Activated CD8-positive, alpha-beta memory T cell treated with anti-CD3 and anti-CD28 coated beads, Interleukin-2, amount 50 U/mL, for 4 hours (primary cell): ENCODE measurements at places on chromosomes 7 and 10.

DNA sequence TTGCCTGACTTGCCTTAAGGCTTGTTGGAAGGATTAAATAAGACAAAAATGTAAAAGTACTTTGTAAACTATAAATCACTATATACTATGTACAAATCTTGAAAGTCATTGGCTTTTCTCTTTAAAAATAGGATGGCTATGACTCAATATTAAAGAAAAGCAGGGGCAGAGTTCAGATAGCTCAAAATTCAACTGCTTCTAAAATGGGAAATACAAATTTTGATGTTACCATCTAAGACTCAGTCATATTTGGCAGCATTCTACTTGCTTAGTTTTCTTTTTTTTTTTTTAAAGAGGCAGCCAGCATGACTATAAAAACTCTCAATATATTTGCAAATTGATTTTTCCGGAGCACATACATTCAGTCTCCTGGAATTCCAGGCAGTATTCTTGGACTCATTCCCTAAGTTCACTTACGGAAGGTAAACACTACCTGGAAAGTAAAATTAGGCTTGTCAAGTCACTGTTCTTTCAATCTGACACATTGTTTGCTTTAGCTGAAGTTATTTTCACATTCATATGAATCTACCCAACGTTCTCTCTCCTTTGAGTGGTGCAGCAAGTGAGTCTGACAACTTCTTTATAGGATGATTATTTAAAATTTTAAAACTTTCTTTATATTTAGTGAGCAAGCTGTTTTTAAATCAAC, 133.8 kb upstream of the CCDC6 start:
- DNase-seq: no peak

DNA sequence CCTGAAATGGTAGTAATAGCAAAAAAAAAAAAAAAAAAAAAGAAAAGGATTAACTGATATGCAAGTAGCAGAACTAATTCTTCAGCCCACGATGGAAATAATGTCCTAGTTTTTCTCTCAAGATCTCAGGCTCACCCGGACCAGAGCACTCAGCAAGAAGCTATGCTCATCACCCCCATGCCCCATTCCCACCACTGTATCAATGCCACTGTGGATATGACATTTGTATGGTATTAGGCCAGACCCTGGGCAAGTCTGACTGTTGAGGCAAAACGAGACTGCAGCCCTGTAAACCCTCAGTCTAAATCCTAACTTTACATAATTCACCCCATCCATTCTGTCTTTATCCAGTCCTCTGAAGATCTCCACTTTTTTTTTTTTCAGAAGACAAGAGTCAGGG, 186.1 kb upstream of the KLF14 start:
- no peak for DNase-seq

DNA sequence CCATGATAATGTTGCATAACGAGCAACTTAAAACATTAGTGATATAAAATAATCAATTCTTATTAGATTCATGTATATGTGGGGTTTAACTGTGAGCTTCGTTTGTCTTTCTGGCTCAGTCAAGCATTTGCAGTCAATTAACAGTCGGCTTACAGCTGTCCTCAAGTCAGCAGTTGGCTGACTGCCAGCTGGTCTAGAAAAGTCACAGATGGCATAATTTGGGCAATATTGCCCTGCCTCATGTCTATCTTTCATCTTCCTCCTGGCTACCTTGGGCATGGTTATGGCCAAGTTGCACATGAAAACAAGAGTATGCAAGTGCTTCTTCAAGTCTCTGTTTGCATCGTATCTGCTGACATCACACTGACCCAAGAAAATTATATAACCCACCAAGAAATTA, 186.1 kb upstream of the ZWINT start:
- DNase-seq: no peak

DNA sequence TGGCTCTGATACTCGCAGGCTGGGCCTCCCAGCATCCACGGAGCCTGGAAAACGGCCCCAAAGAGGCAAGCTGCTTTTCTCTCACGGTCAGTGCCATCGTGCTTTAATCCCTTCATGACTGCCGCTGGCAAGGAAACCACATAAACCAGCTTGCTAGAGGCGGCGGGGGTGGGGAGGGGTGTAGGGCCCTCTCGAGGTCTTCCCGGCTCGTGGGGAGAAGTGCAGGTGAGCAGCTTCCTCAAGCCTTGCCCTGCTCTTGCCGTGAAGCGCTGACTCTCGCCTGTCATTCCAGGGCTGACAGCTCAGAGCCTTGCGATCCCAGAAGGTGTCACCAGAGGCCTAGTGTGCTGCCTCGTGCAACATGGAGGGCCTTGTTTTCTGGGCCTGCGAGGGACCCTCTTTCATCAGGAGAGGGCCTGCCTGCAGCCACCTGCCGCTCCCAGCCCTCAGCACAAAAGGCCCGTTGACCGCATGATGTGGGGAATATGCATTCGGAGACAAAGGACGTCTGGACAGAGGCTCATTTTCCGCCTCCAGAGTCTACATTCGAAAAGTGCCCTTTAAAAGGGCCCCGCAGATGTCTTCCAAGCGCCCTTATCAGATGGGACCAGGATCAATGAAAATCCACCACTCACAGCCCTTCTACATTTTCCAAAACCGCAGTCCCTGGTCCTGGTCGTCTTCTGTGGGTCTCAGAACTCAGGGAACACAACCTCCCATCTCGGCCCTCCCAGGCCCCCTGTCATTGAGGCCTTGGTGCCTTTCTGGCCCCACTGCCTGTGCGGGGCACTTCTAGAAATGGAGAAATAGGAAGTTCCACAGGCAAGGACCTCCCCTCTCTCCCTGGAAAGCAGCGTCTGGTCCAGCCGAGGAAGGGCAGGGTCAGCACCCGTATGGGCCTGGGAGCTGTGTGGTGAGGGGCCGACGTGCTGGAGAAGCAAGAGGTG, 58.7 kb downstream of the ZRANB1 start:
- peak; percentile 7 for DNase-seq

- DNase-seq: no peak
These were observed 62.7 kb downstream of the ADCYAP1R1 start for GRCh38 chr7:31114593-31115343.

GRCh38 chr10:130404476-130405055, 268.4 kb downstream of the GLRX3 start:
- DNase-seq: no peak

GRCh38 chr7:103059471-103059870, 15.1 kb downstream of the FBXL13 start:
- no peak for DNase-seq

DNA sequence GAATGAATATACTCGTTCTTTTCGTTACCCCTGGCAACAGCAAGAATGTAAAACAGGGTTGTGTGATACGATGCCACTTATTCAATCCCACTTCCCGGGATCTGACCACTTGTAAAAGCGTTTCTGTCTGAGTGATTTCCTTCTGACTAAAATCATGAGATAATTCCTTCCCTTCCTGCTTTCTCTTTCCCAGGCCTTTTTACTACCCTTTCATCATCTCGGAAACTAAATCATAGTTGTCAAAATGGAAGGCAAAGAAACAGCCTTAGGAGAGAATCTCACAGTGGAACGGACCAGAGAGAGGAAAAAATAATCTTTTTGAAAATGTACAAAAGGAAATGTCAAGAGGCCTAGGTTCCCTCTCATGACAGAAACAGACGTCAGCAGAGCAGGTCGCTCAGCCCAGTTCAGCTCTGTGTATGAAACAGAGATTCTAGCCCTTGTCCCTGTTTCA, 29.8 kb downstream of the DIP2C start:
- DNase-seq: no peak

- DNase-seq: no peak
These were observed 16.8 kb upstream of the IGFBP3 start for GRCh38 chr7:45937862-45938261.

DNA sequence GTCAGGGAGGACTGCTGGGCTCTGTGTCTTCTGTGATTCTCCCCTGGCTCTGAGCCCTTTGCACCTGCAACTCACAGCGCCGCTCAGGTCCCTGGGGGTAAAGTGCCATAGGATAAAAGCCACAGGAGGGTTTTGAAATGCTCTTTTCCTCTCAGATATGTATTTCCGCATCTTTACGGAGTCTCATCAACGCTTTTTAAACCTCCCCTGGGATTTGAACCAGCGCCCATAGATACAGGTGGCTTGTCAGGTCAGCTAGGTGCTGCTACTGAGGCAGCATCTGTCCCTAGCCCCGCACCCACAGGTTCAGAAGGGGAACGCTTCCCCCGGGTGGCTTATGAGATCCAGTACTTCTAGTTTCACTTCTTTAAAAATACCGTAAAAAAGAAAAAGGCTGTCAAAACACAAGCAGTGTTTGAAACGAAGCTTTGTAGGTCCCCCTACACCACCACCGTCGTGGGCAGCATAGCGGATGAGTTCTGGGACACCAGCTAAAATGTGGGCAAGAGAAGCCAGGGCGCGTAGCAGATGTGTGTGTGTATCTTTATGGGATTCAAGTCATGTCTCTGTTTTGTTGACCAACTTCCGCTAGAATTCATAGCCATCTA, 173.5 kb downstream of the CUX1 start:
- no peak for DNase-seq

DNA sequence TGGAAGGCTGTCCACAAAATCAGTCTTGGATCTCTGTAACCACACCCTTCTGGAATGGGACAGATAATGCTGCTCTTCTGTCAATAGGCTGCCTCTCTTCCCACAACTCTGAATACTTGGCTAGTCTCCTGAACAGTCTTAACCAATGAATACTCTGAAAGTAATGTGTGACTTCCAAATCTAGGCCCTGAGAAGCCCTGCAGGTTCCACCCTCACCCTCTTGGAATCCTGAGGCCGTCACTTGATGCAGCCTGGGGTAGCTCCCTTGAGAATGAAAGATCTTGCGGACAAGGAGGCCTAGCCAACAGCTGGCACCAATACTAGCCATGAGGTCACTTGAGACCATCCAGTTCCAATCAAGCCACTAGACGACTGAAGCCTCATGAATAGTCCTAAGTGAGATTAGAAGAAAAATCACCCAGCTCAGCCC, 109.2 kb downstream of the ARHGAP12 start:
- no peak for DNase-seq

DNA sequence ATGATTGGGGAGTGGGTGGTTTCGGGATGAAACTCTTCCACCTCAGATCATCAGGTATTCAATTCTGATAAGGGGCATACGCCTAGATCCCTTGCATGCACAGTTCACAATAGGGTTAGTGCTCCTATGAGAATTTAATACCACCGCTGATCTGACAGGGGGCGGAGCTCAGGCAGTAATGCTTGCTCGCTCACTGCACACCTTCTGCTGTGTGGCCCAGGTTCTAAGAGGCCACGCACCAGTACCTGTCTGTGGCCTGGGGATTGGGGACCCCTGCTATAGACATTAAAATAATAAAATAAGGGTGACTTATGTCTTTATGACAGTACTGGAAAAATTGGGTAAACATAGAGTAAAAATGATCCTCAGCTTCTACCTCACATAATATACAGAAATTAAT, 66.1 kb downstream of the SAMD9 start:
- DNase-seq: no peak

- no peak for DNase-seq
These were observed 437.9 kb downstream of the TCERG1L start for GRCh38 chr10:130873636-130874035.

DNA sequence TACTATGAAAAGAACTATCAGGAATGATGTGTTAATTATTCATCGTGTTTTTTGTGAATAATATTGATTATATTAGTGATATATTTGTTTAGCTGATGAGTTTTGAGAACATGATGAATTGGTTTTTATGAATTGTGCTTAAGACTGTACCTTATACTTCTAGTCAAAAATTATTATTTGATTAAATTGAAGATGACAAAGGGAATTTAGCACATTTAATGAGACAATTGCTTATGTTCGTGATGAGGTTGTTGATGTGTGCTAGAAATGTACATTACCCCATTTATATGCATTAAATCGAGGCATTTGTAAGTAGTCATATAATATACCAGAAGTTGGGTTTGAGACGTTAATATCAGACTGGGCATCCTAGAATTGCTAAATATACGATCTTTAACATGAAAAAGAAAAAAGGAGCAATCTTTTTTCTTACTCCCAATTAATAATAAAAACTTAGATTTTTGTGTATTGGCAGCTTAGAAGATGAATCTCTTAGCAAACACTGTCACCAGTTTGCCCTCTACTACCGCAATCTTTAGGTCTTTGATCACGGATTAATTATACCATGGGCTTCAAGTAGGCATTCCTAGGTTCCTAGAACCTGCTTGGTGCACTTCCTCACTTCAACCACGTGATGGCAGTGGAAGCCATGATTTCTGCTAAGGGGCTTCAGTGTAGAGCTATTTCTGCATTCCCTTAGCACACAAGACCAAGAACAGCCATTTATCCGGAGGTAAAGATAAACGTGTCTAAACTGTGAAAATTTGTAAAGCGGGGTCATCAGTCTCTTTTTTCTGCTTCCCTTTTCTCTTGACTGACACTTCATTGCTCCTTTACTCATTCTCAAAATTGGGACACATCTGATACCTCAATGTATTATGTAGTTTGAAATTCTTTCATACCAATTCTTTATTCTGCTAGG, 1.6 kb downstream of the KLHDC10 start:
- peak; percentile 48 for DNase-seq

DNA sequence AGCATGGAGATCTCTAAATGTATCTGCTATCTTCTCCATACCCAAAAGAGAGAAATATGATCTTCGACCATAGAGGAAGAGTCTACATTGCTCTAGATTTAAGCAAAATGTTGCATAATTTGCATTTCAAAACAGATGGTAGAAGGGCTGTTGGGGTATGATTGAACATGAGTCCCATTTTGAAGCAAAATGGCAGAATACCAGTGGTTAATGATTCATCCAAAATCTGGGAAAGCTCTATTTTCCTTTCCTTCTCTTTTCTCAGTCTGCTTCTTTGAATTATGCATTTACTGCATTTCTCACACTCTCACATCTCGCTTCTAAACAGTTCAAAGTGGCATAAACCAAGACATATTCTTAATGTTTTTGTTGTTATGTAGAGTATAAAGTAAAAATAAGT, 178.5 kb downstream of the MACC1 start:
- no peak for DNase-seq

- DNase-seq: no peak
These were observed 153.7 kb upstream of the AGK start for GRCh38 chr7:141397236-141398163.

DNA sequence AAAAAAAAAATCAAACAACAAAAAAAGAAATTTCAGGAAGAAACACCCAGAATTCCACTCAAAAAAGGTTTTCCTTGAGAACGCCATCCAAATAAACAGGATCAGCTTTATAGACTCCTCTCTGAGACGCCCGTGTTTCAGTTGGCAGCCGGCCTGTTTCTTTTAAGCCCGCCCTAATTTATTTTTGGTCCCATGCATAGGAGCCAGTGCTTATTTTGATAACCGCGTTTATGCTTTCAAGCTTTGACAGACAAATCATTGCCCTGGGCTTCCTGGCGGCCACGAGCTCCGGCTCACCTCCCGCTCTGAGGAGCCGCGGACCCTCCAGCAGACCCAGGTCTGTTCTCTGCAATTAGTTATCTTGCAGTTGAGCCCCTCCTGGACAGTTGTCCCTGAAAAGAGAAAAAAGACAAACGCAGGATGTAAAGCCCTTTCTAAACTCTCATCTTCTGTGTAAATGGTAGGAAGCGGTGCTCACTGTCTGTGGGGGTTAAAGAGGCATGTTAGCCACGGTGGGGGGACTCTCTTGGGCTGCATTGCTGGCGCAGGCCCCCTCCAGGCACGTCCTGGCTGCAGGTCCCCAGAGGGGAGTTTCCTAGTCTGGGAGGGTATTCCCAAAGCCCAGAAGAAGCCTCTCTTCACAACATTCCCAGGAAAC, 22.2 kb upstream of the UNCX start:
- no peak for DNase-seq

GRCh38 chr10:104657457-104657856, 16.4 kb downstream of the SORCS3 start:
- no peak for DNase-seq
